ENCODE measurements at places on chromosomes 5 and 9.

DNA sequence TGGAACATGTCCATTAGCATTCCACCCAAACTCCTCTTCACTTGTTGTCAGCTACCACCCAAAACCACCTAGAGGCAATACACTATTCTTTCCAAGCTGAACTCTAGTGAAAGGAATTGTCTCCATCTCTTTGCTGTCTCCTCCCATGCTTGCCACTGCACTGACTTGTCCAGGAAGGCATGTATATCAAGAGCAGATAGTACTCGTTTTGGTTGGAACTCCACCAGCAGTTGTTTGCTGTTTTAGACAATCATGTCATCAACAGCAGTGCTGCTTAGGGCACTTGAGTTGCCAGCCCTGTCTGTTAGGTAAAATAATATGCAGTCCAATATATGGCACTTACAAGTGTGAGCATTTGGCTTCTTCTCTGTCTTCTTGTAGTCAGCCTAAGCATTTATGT, 80.0 kb upstream of the SAP30L start:
- no peak for DNase-seq

DNA sequence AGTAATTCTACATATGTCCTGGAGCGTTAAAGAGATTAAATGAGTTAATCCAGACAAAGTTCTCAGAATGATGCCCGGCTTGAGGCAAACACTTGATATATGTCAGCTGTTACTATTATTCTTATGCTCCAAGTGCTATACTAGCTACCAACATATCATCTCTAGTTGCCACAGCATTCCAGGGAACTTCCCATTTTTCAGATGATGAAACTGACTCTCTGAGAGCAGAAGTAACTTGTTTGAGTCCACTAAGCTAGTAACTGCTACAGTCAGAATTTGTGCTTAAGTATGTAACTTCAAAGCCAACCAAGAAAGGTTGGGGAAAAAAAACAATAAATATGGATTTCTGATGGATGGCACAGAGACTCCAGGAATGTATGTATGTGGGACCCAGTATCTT, 98.1 kb downstream of the CDK5RAP2 start:
- no peak for DNase-seq

DNA sequence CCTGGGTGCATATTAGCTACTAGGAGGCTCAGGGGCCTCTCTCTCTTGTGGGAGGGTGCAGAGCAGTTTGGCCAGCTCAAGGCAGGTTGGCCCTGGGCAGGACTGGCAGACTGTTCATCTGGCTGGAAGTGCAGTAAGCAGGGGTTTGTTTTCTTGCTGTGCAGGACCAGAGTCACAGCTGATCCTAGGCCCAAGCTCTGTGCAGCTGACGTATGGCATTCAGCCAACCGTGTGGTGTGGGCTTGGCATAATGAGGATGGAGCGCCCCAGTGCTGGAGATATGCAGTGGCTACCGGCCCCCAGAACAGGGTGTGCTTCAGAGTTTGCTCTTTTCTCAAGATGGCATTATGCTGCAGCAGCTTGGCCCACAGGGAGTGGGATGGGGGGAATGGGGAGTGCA, 31.0 kb upstream of the PHF24 start:
- DNase-seq = no peak

- DNase-seq = peak; percentile 61
These were observed 62.8 kb upstream of the SUB1 start for GRCh38 chr5:32522429-32523143.

DNA sequence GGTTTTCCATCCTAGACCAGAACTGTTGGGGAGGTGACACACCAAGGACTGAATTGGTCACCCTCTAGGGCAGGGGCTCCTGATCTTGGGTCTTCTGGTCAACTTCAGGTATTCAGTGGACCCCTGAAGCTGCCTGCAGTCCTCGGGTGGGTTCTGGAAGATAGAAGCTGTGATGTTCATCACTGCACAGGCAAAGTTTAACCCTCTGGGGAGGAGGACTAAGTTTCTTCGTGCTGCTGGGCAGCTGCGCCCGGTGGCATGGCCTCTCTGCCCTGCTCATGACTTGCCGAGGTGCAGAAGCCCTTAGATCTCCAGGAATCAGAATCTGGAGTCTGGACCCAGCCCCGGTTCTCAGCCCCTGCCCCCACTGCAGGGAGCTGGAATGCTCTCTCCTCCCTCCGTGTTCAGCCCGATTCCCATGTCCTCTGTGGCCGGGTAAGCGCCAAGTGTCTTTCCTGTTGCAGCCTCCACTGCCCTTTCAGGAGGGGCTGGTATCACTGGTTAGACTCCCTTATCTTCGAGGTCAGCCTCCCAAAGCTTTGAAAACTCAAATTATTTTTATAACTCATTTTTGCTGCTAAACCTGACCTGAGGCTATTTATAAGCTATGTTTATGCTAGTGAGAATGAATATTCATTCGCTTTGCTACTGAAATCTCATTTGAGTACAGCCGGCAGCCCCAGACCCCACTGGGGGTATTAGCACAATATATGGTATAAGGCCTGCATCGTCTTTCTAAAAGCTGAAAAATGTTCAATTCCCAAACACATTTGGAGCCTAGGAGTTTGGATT, 1.7 kb downstream of the LAMC3 start:
- no peak for DNase-seq

DNA sequence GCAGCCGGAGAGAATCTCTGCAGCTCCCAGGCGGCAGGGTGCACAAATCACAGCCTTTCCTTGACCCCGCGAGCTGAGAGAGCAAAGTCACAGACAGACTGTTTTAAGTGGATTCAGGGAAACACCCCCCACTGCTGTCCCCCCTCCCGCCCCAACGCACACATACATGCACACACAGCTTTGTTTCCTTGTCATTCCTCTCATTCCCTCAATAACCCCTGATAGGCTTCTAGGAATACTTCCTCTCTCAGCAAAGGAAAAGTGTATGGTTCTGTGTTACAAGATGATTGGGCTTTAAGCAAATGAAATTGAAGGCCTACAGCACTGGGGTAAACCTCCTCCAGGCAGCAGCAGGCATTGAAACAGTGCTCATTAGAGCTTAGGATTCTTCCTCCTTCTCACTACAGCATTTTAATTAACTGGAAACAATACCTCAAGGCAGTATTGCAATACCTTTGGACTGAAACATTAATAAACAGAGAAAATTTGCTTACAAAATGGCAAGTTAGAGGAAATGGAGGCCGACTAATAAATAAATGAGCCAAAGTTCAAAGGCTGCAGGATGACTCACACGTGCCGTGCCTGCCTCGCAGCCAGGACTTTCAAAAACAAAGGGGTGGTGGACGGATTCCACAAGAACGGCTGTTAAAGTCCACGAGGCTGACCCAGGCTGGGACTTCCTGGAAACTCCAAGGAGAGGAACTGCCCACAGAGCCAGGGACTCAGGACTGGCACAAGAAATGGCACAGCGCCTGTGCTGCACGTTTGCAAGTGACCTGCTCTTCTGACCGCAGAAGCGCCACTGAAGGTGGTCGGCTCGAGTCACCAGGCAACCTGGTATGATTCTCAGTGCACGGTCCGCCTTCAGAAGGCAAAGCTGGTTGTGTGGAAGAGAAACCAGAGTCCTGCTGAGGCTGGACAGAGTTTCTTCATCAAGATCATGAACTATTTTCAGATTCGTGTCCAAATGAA, 236.2 kb downstream of the SYK start:
- DNase-seq = no peak

- DNase-seq = no peak
These were observed 1690.7 kb upstream of the CDH9 start for GRCh38 chr5:28729067-28729466.

- no peak for DNase-seq
These were observed 82.0 kb upstream of the TRIM32 start for GRCh38 chr9:116605060-116605459.

GRCh38 chr9:76542360-76542759, 83.4 kb downstream of the GCNT1 start:
- DNase-seq = no peak

DNA sequence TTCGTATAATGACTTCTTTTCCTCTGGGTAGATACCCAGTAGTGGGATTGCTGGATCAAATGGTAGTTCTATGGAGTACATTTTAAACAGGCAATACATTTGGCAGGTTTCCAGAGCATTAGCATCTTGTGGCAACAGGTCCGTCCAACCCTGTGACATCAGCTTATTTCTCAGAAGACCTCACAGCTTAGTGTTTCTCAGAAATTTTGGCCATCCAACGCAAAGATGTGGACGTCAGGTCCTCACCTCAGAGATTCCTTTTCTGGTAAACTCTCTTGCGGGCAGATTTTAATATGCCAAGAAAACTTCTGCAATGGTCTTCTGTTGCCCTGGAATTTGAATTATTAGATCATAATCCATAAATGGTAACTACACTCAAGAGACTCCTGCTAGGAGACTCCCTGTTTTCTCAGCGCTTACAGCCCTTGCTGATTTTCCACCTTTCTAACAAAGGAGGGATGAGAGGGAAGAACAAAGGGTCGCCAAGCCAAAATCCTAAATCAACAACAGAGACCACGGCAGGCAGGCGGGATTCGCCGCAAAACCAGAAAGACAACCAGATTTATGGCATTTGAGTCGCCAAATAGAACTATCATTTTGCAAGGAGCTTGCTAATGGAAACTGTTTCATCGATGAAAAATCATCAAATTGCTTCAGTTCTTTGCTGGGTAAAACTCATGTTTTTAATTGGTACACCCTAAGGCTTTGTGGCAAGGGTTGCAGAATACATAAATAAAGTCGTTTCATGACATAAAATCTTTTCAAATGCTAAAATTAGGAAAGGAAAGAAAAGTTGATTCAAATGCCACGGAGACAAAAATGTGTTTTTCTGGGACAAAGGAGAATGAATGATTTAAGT, 34.1 kb upstream of the PLPP1 start:
- DNase-seq = no peak

- DNase-seq = no peak
These were observed 49.1 kb downstream of the SUSD1 start for GRCh38 chr9:112125951-112126388.

- DNase-seq = no peak
These were observed 1.1 kb upstream of the AKNA start for GRCh38 chr9:114388764-114389375.

GRCh38 chr9:13568405-13568804, 288.9 kb upstream of the MPDZ start:
- no peak for DNase-seq

GRCh38 chr5:172860520-172861443, 26.7 kb downstream of the ERGIC1 start:
- no peak for DNase-seq

All from activated CD4-positive, alpha-beta T cell treated with anti-CD3 and anti-CD28 coated beads, Interleukin-2, Interleukin-4, amounts not matched to agents 100 ng/mL and 50 ng/mL, durations not matched to agents 16 hours and 8 hours (primary cell).